ENCODE measurements at places on chromosomes 12 and 14. TPM values are rescaled to one million over a fixed set of nuclear protein-coding genes. Genes with fewer than 3 reads are reported as not detected.

Gene GDF3
- not detected for total RNA-seq

Gene TEX22
- 2.8 TPM for total RNA-seq

Gene ERP27
- 8.3 TPM for total RNA-seq

Gene TC2N
- 216 TPM for total RNA-seq

Gene MTHFD1
- total RNA-seq: 166 TPM

Gene P2RX7
- total RNA-seq: 21.4 TPM

Gene GLT8D2
- not detected for total RNA-seq

Gene PIANP
- not detected for total RNA-seq

Gene ZNF664
- 41.3 TPM for total RNA-seq

Gene KRT71
- not detected for total RNA-seq

Gene RBMS2
- total RNA-seq: 4.5 TPM

Gene POTEM
- not detected for total RNA-seq

Gene AGAP2
- 72.6 TPM for total RNA-seq

Gene ARHGAP5
- 35.7 TPM for total RNA-seq

Gene CAPZA3
- not detected for total RNA-seq

Gene LMNTD1
- not detected for total RNA-seq

Gene SNRNP35
- 31.7 TPM for total RNA-seq

Gene KLHDC1
- total RNA-seq: 2.4 TPM

Gene GRIN2B
- not detected for total RNA-seq

Gene SPTB
- total RNA-seq: not detected

Gene IL26
- 1.00 TPM for total RNA-seq

Gene TMED8
- total RNA-seq: 15.0 TPM

Gene CLBA1
- 0.60 TPM for total RNA-seq

Gene ANO2
- not detected for total RNA-seq

Gene SART3
- 72.6 TPM for total RNA-seq

Gene DNAH10
- total RNA-seq: 0.12 TPM

Gene GPR135
- 1.5 TPM for total RNA-seq

Gene SYT1
- total RNA-seq: not detected

Gene CMA1
- not detected for total RNA-seq

Gene GLS2
- total RNA-seq: 1.9 TPM

Gene SCNN1A
- total RNA-seq: 0.67 TPM

Gene ARG2
- total RNA-seq: 1.6 TPM

Gene MFAP5
- not detected for total RNA-seq

Gene CRY1
- total RNA-seq: 12.9 TPM

Gene TAS2R50
- total RNA-seq: 1.1 TPM
